ENCODE measurements at places on chromosomes 5 and 9.

DNA sequence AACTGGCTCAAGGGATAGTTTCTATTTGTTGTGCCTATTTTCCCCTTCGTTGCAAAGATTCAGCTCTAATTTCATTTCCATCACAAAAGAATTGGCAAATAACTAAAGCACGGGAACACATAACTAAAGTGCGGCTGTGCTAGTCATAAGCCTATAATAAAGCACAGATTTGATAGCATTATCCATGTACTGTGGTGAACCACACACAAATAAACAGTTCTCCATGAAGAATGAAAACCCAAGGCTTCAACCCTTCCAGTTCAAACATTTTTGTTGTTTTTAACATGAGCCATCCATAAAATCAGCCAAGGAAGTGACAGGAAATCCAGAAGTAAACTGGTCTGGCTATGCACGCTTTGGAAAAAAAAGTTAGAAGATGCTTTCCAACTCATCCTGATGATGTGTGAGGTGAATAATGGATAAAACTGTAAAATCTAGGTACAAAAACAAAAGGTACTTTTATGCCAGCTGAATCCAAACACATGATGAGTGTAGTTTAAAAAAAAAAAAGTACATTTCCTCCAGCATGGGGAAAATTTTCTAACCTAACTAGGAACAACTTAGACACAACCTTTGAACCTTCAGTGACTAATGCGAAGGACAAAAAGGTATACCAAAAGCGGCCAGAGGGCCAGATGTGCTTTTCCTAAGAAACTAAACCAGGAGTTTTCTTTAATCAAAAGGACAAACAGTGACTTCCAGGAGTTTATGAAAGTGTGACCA, 10.2 kb downstream of the ZNF608 start:
- peak; percentile 83 for DNase-seq

- DNase-seq = no peak
These were observed 462.0 kb downstream of the HTR1A start for GRCh38 chr5:63500242-63500641.

GRCh38 chr9:74493512-74493911, 3.6 kb upstream of the RORB start:
- no peak for DNase-seq

GRCh38 chr9:136821826-136822544, 14.2 kb downstream of the RABL6 start:
- no peak for DNase-seq

DNA sequence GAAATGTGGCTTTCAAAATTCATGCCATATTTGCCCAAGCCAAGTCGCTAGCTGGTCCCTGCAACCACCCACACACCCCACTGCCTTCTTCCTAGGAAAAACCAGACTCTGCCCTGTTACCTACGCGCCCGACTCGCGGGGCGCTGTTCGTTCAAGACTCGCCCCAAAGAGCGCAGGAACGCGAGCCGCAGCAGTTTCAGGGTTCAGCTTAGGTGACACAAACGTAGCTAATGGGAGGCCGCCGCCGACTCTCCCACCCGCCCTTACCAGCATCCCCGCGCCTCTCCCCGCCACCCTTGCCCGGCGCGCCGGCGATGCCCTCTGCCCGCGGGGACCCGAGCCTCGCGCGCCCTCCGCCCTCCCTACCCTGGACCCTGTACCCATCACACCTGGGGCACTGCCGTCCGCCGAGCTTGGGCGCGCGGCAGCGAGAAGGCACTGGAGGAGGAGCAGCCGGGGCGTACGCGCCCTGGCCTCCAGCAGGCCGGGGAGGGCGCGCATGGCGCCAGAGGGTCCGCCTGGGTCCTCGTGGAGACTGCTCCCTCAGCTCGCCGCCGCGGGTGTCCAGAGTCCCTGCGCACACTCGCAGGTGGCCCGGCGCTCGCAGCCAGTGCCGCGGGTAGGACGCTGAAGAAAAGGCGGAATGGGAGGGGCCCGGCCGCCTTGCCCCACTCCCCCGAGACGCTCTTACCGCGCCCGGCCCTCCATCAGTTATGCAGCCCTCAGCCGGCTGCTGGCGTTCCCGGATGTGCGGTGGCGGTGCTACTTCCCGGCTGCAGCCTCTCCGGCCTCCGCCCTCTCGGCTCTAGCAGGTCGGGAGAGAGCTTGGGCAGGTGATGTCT, at the start of gene EMB:
Gene EMB, minus strand, starts transcription at position 638 of the 842 bp plus-strand sequence. Its CDS starts 137 bp downstream, at position 501.
- peak; percentile 6 for DNase-seq

DNA sequence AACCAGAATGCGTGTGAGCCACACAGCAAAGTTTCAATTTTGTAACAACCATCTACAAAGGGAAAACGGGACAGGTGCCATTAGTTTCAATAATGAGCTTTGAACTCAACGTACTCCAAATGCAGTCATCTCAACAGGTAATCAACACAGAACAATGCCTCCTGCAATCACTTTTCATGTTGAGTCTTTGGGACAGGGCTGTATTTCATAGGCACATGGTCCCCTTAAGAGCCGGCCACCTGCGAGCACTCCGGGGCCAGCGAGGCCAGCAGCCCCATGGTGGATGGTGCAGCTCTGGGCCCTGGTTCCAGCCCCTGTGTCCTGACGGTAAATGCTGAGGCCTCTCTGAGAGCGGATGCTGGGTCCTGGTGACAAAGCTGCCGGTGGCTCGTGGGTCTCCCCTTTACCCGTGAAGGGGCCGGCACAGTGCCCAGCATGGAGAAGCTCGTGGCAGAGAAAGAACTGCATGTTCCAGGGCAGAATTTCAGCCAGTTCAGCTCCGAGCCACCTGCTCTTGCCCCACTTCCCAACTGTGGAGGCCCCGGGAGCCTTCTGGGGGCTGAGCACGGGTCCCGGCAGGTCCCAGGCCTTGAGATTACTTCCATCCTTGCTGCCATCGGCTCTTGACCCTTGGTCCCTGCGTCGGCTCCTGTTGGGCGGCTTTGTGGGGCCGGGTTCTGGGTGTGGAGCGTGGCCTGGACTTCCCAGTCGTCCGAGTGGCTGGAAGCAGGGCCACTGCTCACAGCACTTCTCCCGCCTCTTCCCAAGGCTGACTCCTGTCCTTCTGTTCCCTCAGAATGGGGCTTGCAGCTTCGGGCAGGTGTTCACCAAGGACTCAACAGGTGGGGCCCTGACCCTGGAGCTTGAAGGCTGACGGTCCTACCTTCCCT, 26.1 kb upstream of the RNU6ATAC start:
- DNase-seq = no peak
